ENCODE measurements at places on chromosomes 2 and 18.

- DNase-seq = no peak
Observed at GRCh38 chr2:152630466-152630865, 86.8 kb downstream of the PRPF40A start.

DNA sequence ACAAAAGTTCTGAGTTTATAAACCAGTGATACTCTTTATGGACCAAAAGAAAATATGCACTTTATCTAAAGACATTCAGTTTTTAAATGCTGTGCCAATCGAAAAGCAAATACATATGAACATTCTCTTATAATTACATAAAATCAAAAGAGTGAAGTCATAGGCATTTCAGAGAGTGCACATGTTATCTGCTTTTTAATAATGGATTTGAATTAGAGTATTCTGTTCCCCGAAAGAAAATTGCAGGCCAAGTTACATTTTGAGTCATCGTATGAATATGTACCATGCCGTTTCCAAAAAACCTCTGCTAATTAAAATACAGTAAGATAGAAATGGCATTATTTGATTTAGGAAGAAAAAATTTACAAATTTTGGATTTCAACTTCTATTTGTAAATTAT is 565.7 kb downstream of the ZEB2 start:
- DNase-seq = no peak

GRCh38 chr18:12520442-12520992 is 112.8 kb downstream of the PRELID3A start:
- DNase-seq = no peak

DNA sequence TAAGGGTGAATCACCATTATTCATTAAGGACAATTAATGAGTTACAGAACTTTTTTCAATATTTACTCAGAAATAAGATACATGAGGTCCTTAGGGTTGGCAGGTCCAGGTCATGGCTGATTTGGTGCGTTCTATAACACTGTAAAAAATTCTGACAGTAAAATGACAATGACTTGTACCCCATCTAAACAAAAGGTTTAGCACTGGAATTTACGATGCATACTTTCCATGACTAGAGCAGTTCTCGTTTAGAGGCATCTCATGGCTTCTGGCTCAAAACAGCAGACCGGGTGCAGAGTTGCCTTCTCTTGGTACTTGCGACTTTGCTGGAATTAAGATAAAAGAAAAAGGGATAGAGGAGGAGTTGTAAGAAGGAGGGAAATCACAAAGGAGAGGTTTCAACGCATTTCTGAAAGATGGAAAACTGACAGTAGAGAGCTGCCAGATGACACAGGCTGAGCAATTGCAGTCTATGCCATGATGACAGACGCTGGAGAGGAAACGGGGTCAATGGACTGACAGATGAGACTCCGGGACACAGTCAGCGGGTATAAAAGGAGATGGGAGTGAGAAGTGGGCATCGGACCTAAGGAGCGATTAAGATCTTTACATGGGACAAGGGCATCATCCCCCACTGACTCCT is 4.1 kb upstream of the CYS1 start:
- DNase-seq = no peak

DNA sequence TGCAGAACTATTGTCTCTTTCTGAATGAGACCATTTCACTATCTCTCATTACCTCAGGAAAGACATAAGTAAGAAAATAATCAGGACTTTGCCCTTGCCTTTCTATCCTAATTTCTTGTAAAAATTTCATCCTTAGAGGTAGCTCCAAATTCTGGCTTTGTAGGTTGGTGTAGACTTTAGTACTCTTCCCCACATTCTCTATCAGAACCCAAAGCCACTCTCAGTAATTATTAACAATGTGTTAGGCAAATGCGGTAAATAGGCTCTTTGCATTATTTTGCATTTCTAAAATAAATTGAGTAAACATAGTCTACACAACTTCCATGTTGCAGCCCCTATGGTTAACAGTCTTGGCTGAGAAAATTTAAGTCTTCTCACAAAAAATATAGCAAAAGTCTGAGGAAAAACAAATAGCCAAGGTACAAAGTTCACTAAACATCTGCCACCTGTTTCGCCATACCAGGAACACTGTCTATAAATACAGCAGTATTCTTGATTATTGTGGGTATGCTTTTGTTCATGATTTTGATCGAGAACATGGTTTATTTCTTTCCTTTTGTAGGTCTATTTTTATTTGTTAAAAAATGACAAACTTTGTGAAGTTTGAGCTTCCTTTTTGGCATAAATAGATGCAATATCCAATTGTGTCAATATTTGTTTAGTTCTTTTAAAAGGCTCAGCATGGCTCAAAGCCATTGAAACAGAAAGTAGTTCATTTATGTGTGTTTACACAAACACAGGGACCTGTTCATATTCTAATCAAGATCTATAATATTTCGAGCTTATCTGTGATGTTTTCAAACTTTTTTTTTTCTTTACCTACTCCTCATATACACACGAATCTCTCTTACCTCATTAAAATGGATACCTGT is 1061.5 kb downstream of the CNTNAP5 start:
- no peak for DNase-seq

- DNase-seq = no peak
Observed at GRCh38 chr2:43361286-43361685, 134.9 kb upstream of the ZFP36L2 start.

GRCh38 chr18:37964885-37965571 is 399.4 kb upstream of the CELF4 start:
- DNase-seq = no peak

Measured in CD4-positive, alpha-beta T cell treated with Interleukin-10 for 1 hour (primary cell).